ENCODE measurements at places on chromosomes 12 and 14. TPM values are rescaled to one million over a fixed set of nuclear protein-coding genes. Genes with fewer than 3 reads are reported as not detected.

GRCh38 chr14:74636424-74637177 lies 24.6 kb upstream of the LTBP2 start:
- H3K27me3 ChIP-seq = peaks cover 7% of the 10 kb centered on the region
- H3K36me3 ChIP-seq = no peaks in the 10 kb centered on the region
- H3K4me3 ChIP-seq = no peak overlapping the region
- no peak overlapping the region for H3K27ac ChIP-seq
- no peaks in the 10 kb centered on the region for H3K4me1 ChIP-seq

- H3K4me3 ChIP-seq = peak overlapping the region; percentile 40
- H3K27me3 ChIP-seq = no peaks in the 10 kb centered on the region
- H3K4me1 ChIP-seq = peaks cover 36% of the 10 kb centered on the region
- DNase-seq = no peak
Measured at GRCh38 chr12:121930862-121931261, 12.5 kb downstream of the CFAP251 start.

GRCh38 chr14:62988967-62989366 lies 56.3 kb downstream of the KCNH5 start:
- no peak for DNase-seq
- H3K36me3 ChIP-seq = no peaks in the 10 kb centered on the region
- H3K27ac ChIP-seq = no peak overlapping the region
- no peaks in the 10 kb centered on the region for H3K4me1 ChIP-seq
- H3K4me3 ChIP-seq = no peak overlapping the region

DNA sequence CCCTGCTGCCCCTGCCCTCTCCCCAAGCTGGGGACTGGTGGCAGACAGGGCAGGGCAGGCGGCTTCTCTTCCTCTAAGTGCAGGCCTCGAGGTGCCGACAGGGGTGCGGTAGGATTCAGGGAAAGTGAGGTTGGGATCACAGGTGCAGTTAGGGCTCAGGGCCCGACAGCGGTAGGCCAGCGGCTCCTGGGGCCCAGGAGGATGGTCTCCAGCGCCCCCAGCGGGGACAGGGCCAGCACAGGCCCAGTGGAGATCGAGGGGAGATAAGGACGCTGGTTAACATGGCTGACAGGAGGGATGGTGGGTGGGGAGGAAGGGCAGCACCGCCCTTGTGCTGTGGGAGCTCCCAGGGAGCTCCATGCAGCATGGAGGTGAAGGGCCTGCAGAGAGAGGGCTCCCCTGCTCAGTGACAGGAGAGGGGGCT lies 935 bp upstream of the CRIP1 start:
- peak overlapping the region; percentile 95 for H3K27ac ChIP-seq
- no peaks in the 10 kb centered on the region for H3K27me3 ChIP-seq
- H3K36me3 ChIP-seq = no peaks in the 10 kb centered on the region
- peaks cover 39% of the 10 kb centered on the region for H3K4me1 ChIP-seq
- peak; percentile 51 for DNase-seq
- peak overlapping the region; percentile 82 for H3K4me3 ChIP-seq

GRCh38 chr14:104680806-104681688 lies 8.4 kb upstream of the INF2 start:
- peak overlapping the region; percentile 85 for H3K4me3 ChIP-seq
- peak; percentile 71 for DNase-seq
- H3K27me3 ChIP-seq = no peaks in the 10 kb centered on the region

DNA sequence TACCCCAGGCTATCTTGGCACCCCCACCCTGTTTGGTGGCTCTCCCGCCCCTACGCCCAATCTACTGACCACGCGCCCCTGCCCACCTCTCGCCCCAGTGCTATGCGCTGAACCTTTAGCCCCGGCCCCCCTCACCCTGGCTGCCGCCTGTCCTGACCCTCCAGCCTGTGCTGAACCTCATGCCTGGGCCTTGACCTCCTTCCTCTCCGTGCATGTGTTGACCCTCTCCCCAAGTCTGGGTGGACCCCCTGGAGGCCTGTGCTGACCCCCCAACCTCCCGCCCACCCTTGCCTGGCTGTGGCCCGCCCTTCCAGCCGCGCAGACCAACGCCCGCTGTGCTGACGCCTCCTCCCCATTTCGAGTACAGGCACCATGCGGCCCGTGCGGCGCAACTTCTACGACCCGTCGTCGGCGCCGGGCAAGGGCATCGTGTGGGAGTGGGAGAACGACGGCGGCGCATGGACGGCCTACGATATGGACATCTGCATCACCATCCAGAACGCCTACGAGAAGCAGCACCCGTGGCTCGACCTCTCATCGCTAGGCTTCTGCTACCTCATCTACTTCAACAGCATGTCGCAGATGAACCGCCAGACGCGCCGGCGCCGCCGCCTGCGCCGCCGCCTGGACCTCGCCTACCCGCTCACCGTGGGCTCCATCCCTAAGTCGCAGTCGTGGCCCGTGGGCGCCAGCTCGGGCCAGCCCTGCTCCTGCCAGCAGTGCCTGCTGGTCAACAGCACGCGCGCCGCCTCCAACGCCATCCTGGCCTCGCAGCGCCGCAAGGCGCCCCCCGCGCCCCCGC lies 20.7 kb downstream of the DTX1 start:
- H3K27ac ChIP-seq = peak overlapping the region; percentile 98
- peaks cover 75% of the 10 kb centered on the region for H3K4me1 ChIP-seq
- no peaks in the 10 kb centered on the region for H3K27me3 ChIP-seq

GRCh38 chr14:91337699-91338335 lies 79.8 kb downstream of the CCDC88C start:
- H3K27me3 ChIP-seq = no peaks in the 10 kb centered on the region
- DNase-seq = no peak
- peaks cover 43% of the 10 kb centered on the region for H3K4me1 ChIP-seq
- no peak overlapping the region for H3K27ac ChIP-seq
- H3K36me3 ChIP-seq = peaks cover 17% of the 10 kb centered on the region

The SLCO1B1 gene
- not detected for polyA plus RNA-seq

The PMCH gene
- not detected for polyA plus RNA-seq

The SLC22A17 gene
- not detected for polyA plus RNA-seq

The PTCSC3 gene
- not detected for polyA plus RNA-seq
